ENCODE measurements at places on chromosomes 5 and 9.

- DNase-seq, result no peak
These were observed 431.2 kb downstream of the CSNK1G3 start for GRCh38 chr5:123943151-123943550.

GRCh38 chr5:55570026-55570425 lies 35.3 kb upstream of the PLPP1 start:
- no peak for DNase-seq

DNA sequence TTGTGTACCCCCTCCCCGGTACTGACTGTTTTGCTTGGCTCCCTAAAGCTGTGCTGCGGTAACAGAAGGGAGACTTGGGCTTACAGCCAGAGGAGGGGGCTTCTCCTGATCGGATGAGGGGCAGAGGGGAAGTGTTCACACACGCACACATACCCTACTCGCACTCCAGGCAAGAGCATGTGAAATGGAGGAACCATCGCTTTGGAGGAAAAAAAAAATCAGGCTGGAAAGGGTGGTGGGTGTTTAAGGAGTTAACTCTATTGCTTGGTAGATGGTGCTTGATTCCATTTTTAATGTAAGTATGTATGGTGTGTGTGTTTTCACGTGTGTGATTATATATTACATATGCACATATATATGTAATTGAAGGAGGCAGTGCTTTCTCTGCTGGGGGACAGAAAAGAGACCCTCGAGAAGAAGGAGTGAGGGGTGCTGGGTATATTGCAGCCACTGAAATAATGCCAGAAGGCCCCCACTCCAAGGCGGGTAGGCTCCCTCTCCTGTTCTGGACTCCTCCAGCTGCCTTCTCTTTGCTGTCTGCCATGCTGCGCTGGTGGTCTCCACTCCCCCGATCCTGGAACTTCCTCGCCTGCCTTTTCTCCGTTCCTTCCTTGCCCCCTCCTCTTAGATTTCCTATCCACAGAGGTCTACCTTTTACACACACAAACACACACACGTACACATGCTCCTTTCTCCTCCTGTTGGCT lies 721 bp downstream of the GRIA1 start:
- no peak for DNase-seq

GRCh38 chr9:136597141-136597885 lies 51.5 kb upstream of the NOTCH1 start:
- DNase-seq, result no peak

All from anterior cingulate cortex (tissue), 58 donors.